T-cell (primary cell): ENCODE measurements at places on chromosomes 12 and 14. TPM values are rescaled to one million over a fixed set of nuclear protein-coding genes. Genes with fewer than 3 reads are reported as not detected.

- no peak for DNase-seq
Observed at GRCh38 chr12:121610239-121611149, 15.8 kb upstream of the ORAI1 start.

DNA sequence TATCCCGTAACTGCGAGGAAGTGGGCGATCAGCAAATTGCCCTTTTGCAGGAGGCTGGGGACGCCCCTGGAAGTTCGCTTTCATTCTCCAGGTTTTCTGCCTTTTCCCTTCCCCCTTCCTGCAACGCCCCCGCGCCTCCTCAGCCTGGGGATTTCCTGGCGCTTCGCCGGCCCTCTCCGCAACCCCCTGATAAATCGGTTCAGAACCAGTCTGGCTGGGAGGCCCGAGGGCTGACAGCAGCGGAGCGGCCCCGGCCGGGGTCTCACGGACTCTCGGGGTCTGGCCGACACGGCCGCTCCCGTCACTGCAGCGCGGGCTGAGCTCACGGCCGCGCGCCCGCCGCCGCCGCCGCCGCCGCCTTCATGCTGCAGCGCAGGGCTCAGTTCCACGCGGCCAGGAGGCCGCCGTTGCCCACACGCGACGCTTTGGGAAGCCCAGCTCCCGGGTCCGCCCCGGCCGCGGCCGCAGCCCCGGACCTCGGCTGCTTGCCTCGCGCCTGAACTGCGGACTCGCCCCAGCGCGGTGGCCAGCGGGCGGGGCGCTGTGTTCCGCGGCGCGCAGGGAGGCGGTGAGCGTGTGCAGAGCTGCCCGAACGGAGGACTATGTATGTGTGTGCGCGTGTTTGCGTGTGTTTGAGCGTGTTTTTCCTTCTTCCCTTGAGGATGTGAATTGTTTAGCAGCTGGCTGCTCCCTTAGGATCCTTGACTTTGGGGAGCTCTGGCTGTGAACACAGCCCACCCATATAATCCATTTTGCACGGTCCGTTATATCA, at the start of gene LRFN5:
TSS of gene LRFN5 (plus strand) at position 345 of the 772 bp plus-strand sequence.
- DNase-seq = no peak

DNA sequence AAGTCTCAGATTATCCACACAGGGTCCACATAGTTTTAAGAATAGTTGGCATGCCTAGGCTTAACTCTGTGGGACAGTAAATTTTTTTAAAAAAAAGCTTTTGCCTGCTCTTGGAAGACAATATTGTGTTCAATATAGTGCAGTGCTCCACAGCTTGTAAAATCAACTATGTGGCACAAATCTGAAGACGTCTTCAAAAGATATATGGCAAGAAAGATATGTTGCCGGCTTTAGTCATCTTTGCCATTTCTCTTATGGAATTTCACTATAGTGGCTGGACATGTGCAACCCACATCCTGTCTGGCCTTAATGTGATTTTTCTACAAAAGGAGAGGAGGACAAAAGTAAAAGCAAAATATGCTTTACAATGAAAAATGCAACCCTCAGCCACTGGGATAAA, 90.5 kb downstream of the MGST1 start:
- no peak for DNase-seq

DNA sequence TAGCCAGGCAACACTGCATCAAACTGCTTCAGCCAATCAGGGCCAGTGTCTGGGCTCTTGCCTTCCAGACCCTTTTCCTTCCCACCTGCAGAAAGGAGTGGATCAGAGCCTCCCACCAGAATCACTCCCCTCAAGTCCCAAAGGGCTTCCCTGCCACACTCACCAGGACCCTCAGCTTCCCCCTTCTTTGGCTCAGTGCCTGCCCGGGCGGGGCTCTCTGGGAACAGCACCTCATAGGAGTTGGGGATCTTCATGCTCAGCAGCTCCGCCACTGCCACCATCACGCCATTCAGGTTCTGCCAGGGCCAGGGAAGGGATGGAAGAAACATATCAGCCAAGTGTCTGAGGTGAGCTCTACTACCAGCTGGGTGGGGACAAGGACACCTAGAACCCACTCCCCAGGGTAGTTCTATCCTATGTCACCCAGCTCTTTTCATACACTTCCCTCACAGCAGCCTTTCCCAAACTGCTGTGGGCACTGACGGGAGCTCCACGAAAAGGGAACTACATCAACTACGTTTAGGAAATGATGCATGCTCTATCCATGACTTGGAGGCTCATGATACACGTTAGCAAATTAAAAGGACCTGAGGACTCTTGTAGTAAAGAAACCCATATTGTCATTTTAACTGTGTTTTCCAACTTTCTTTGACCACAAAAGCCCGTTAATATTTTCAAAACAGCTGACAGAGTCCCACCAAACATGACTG, 9.4 kb upstream of the PRKAG1 start:
- no peak for DNase-seq

- DNase-seq = no peak
Observed at GRCh38 chr12:105378911-105379310, 48.4 kb downstream of the C12orf75 start.

- no peak for DNase-seq
Observed at GRCh38 chr12:25100194-25101091, 94.5 kb downstream of the DNAI7 start.

DNA sequence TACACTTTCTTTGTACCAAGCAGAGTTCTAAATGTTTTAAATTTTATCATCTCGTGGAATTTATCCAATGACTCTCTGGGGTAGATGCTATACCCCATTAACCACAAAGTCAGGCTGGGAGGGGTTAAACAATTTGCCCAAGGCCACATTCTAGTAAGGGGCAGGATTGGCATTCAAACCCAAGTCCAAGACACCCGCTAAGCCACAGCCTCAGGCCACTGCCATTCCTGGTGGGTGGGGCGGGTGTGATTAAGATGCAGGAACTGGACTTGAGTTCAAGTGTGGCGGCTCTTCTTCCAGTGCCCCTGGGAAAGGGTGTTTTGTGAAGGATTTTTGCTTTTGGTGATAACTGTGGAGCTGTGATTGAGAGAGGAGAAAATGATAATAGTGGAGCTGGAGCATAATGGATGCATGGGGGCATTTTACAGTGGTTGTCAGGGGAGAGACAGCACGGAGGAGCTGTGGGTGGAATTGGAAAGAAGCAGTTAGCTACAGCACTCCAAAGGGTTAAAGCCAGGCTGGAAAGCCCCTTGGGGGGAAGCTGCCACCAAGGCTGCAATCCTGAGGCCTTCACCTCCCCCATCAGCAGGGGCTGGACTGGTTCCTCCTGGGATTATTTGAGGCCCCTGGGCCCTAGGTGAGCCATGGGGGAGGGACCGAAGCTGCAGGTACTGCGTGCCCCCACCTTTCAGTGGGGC, 1.0 kb upstream of the VRTN start:
- DNase-seq = no peak

GRCh38 chr12:7207866-7208625, 18.6 kb downstream of the PEX5 start:
- DNase-seq = no peak

GRCh38 chr14:57122129-57122528, 146.6 kb downstream of the EXOC5 start:
- no peak for DNase-seq

DNA sequence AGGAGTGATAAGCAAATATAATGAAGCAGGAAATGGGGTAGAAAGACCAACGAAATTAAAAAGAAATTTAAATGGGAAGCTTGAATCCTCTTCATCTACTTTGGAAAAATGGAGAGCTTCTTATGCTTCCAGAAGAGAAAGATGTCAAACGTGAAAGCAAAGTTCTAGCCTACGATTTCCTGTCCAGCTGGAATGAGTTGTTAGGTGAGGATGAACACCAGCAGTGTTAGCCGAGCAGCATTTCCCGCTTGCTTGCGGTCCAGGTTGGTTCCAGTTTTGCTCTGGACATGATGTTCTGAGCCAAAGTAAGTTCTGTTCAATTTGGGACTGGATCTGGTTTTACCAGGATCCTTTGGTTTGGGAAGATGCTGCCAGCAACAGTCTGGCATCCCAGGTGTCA, 78.9 kb downstream of the DACT1 start:
- no peak for DNase-seq

DNA sequence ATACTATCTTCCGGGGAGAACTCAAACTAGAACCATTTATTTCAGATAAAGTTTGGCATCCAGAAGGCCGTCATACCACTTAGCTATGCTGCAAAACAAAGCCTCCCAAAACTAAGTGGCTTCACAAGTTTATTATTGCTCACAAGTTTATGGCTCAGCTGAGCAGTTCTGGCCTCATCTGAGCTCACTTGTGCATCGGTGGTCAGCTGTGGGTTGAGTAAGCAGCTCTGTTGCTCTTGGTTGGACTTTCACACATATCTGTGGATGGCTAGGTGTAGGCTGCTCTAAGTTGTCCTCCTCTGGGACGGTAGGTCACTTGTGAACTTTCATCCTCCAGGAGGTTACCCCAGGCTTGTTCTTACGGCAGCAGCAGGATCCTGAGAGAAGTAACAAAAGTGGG, 162.7 kb downstream of the BTG1 start:
- no peak for DNase-seq

- no peak for DNase-seq
Observed at GRCh38 chr14:74348735-74349463, 628 bp downstream of the VRTN start.

- no peak for DNase-seq
Observed at GRCh38 chr12:128245905-128246304, 21.1 kb upstream of the TMEM132C start.

DNA sequence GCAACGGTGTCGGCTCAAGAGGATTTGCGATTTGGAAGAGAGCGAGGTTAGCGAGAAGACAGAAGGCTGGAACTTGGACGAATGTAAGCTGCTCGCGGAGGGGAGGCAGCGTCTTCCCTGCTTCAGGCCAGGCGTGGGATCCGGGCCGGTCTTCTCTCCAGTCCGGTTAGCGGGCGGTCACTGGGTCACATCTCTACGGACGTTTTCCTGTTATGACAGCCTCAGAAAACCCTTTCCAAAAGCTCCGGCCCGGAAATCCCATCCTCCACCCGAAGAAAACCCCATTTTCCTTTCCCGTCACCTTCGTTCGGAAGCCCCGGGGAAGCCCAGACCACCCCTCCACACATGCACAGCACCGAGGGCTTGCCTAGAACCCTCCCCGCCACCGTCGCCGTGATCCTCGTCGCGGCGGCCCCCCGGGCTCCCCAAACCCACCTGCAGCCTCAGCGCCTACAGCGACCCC, 268 bp downstream of the NDUFB1 start:
- no peak for DNase-seq

DNA sequence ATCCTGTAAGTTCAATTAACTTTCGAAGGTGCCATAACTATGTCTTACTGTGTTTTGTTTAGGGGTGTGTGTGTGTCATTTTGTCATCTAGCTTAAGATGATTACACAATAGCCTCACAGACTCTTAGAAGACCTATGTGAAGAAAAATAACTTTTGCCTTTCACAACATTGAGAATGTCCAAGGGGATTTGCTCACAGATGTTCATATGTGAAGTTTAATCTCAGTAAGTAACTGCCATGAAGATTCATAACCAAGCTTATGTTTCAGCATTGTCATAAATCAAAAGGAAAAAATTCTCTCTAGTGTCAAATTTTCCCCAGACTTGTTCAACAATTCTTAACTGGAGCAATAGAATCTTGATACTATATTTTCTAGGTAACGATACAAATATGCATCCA, 226.1 kb upstream of the PRKD1 start:
- no peak for DNase-seq

DNA sequence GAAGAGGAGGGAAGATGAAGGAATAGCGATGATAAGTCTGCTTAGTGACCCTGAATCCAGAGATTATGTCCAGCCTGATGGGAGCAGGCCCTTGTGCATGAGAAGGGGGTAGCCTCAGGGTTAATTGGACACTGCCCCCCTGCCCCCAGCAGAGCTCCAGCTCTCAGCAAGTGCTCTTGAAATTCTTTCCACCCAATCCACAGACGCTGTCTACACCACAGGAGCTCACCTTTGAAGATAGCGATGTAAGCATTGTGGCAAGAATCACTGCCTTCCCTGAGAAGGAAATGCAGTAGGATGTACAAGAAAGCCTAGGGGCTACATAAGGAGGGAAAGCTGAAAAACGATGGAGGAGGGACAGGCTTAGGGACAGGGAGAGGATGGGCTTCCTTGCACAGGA, 39.4 kb downstream of the CRACR2A start:
- no peak for DNase-seq

GRCh38 chr12:108573317-108573716, 10.9 kb downstream of the ISCU start:
- no peak for DNase-seq

GRCh38 chr14:72665259-72665658, 228.6 kb downstream of the DPF3 start:
- DNase-seq = no peak

DNA sequence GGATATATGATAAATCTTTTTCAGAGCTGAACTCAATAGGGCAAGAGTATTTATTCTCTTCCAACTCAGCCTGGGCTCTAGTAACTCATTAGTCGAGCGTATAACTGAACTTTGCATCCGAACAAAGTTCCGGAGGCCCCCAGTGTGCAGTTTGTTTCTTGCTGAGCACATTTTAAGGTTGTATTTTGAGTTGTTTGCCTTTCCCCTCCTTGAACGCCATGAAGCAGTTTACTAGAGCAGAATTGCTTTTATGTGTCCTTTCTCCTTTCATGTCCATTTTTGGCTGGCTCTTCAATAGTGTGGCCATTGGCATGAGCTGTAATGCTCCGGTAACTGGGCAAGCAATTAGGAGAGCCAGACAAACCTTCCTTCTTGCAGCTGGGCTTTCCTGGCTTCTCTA, 105.3 kb downstream of the WIF1 start:
- DNase-seq = no peak

GRCh38 chr12:32970465-32971110, 74.0 kb upstream of the PKP2 start:
- no peak for DNase-seq

GRCh38 chr12:123096741-123097140, 54.1 kb downstream of the PITPNM2 start:
- no peak for DNase-seq

GRCh38 chr14:92040431-92041051, 682 bp upstream of the TRIP11 start:
- no peak for DNase-seq

DNA sequence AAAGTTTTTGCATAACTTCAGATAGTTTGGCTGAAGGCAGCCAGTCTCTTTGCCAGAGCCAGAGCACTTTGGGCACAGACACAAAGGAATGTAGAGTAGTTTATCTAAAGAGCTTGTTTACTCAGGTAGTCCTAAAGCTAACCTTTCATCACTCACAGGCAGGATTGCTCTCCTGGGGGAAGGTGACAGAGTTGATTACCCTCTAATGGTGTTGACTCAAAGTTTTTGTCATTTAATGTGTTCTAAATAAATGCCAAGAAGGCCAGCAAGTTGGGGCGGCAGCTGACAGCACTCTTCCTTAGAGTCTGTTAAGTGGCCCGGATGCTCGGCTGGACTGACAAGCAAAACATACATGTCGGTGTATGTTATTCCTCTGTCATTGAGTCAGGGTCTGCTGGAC, 9.3 kb upstream of the TAS2R46 start:
- DNase-seq = no peak

KRT77 gene
- not detected for total RNA-seq

SYT1 gene
- total RNA-seq = 0.09 TPM

SOX5 gene
- total RNA-seq = 0.58 TPM

FICD gene
- 9.3 TPM for total RNA-seq

INHBC gene
- total RNA-seq = 0.18 TPM

TMEM63C gene
- 0.79 TPM for total RNA-seq

CAPRIN2 gene
- 32.7 TPM for total RNA-seq

MUCL1 gene
- total RNA-seq = not detected

DIO2 gene
- not detected for total RNA-seq

FZD10 gene
- not detected for total RNA-seq

WNT5B gene
- total RNA-seq = not detected

CMKLR1 gene
- total RNA-seq = 1.2 TPM

CLECL1 gene
- total RNA-seq = 4.1 TPM
